ENCODE measurements at places on chromosomes 3 and 15.

GRCh38 chr3:166569589-166569988, 732.4 kb upstream of the BCHE start:
- DNase-seq = no peak

- DNase-seq = no peak
Observed at GRCh38 chr3:58560771-58561311, 16.4 kb downstream of the FAM107A start.

GRCh38 chr15:87523516-87523915, 733.0 kb downstream of the NTRK3 start:
- DNase-seq = no peak

DNA sequence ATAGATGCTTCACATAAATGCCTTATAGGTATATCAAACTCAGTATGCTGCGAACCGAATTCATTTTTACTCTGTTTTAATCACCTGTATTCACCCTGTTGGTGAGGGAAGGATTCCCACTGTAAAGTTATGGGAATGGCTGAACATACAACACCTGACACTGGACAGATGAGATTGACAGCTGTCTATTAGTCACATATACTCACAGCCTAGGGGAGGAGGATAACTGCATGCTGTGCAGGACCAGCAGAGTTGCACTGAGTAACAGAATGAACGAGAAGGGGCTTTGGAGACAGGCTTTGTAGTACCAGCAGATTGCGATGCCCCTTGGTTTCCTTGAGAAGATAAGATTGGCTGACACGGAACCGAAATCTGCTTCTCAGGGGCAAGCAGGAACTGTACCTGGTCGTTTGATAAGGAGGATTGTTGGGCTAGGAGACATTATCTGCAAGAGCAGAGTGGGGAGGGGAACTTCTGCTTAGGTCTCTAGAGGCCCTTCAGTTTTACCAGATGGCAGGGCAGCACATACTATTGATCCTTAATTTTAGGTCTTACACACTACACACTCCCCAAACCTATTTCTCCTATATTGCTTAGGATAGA, 43.5 kb upstream of the SLC22A13 start:
- DNase-seq = no peak

GRCh38 chr3:34856081-34856947, 783.0 kb upstream of the ARPP21 start:
- no peak for DNase-seq

- DNase-seq = no peak
Observed at GRCh38 chr3:14680716-14681115, 5.8 kb downstream of the C3orf20 start.

GRCh38 chr15:73744293-73744692, 8.9 kb downstream of the INSYN1 start:
- no peak for DNase-seq

- no peak for DNase-seq
Observed at GRCh38 chr3:65018801-65019200, 331.0 kb upstream of the ADAMTS9 start.

GRCh38 chr3:8581806-8582445, 62.7 kb downstream of the SSUH2 start:
- no peak for DNase-seq

- no peak for DNase-seq
Observed at GRCh38 chr15:90153658-90154057, 47.5 kb upstream of the SEMA4B start.

GRCh38 chr3:108102420-108103039, 11.7 kb upstream of the CD47 start:
- DNase-seq = no peak

DNA sequence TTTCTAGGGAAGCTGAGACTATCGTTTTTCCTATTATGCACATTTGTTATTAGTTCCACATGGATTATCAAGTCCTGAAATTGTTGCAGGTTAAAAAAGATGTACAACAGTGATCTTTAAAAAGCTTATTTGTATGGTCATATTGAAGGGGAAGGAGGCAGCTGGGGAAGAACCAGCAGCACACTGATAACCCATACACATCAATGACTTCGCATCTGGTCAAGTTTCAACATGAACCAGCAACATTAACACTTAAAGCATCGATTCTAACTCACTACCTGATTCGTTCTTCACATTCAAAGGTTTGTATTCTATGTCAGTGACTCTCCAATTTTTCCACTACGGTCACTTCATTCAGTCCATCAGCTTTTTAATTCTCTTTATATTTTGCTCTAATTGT, 56.4 kb downstream of the NCEH1 start:
- DNase-seq = no peak

GRCh38 chr3:182886497-182886896, 93.2 kb downstream of the ATP11B start:
- DNase-seq = no peak

DNA sequence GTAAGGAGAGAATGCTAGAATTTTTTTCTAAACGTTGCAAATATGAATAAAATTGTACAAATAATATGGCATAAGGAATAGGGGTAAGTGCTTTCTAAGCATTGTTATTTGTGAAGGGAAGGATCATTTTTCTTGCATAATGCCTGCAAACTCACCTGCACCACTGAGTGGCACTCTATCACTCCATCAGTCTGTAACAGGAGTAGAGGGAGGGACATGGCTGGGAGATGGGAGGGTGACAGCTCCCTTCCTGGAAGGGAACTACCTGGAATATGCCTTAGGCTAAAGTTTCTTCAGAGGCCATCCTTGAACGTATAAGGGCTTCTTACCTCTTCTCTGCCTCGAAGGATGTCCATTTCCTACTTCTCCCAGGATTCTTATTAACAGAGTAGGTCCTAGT, 3.0 kb downstream of the NAALADL2 start:
- no peak for DNase-seq

DNA sequence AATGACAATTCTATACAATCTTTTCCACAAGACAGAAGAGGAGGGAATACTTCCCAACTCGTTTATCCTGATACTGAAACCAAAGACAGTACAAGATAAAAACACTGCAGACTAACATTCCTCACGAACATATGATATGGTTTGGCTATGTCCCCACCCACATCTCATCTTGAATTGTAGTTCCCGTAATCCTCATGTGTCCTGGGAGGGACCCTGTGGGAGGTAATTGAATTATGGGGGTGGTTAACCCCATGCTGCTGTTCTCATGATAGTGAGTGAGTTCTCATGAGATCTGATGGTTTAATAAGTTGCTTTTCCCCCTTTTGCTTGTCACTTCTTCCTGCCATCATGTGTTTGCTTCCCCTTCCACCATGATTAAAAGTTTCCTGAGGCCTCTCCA, 83.9 kb upstream of the PROK2 start:
- no peak for DNase-seq

GRCh38 chr3:20842002-20842401, 656.0 kb upstream of the SGO1 start:
- DNase-seq = no peak

DNA sequence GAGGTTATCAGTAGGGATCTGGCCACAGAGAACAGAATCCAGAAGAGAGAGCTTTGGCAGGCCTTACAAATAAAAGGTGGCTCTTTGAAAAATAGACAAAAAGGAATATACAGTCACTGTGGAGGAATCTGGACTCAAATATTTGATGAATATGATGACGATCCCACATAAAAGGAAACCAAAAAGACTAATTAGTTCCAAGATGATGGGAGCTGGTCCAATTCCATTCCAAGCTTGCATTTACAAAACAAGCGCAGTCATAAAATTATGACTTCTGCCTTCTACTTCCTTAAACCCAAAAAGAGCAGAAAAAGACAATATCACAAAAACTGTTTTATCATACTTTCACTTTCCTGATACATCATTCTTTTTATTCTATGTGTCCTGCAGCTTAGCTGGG, 285.8 kb downstream of the DIPK2A start:
- no peak for DNase-seq

GRCh38 chr15:29822100-29822683, at the start of gene TJP1:
TJP1 (minus strand) TSS chr15:29822468; CDS start chr15:29822028, 440 bp downstream.
- DNase-seq = no peak

GRCh38 chr15:77004189-77004588, 9.3 kb downstream of the PSTPIP1 start:
- DNase-seq = no peak

GRCh38 chr3:69791106-69791505, 51.8 kb downstream of the MITF start:
- no peak for DNase-seq

DNA sequence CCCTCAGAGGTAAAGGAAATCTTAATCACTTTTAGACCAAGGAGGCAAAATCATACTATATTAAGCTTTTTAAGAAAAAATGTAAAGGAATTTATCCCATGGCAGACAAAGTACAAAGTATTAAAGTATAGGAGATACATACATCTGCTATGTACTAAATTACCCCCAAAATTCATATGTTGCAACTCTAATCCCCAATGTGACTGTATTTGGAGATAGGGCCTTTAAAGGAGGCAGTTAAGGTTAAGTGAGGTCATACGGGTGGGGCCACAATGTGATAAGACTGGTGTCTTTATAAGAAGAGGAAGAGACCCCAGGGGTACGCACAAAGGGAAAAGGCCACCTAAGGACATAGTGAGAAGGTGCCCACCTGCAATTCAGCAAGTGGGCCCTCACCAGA, 657.0 kb upstream of the ADAMTS9 start:
- DNase-seq = no peak

- no peak for DNase-seq
Observed at GRCh38 chr15:39391230-39391629, 189.6 kb upstream of the THBS1 start.

DNA sequence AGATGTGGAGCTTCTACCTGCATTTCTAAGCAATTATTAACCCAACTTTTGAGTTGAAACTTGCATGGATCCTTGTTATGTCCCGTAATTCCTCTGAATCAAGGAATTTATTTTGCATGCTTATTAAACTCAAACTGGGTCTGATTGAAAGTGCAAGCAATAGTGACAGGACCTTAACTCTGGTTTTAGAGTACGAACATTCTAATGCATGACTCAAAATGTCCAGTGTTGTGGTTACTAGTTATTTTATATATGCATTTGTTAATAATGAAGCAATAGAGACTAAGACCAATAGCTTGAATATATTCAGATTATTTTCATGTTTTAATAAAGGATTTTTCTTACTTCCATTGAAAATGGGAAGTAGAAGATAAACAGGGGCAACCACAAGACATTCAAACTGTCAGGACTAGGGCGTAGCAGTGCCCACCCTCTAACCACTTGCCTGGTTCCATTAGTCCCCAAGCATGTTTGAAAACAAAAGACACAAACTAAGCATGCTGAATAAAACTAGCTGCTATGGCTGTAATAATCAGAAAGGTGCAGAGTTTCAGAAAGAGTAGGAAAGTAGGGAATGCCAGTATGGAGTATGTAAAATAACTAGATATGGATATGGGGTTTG, 28.1 kb downstream of the OIP5 start:
- DNase-seq = no peak

- no peak for DNase-seq
Observed at GRCh38 chr15:64185146-64185911, 22.5 kb upstream of the PPIB start.

DNA sequence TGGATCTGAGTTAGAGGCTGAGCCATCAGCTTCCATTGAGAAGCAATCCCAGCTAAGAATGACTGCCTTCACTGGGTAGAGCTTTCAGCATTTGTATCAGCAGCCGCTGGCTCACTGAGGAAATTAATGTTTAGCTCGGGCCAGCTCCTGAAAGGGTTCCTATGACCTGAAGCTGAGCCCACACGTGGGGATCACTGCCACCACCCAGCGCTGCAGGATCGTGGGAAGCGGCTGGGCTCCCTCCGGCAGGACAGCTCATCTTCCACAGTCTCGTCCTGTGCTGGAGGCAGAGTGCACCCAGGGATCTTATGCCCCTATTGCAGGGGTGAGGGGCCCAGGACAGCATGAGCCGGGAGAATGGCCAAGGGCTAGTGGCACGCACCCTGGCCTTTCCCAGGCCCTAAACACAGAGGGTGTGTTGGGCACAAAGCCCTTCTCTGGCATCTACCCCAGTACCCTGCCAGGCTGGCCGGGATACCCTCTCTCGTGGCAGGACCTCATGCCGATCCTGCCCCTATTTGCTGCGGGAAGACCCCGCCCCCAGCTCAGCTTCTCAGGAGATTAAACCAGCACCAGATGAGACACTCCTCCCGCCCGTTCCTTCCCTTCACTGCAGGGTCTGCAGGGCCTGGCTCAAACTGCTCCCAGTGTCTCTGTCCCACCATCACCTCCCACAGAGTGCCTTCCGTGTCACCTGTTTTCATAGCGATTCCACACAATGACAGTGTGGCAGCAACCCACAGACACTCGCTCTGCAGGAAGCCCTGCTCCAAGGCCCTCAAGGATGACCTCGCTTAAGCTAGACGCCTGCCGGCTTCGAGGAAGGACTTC, 28.5 kb downstream of the KLHL25 start:
- no peak for DNase-seq

GRCh38 chr3:14331251-14331650, 71.2 kb upstream of the SLC6A6 start:
- no peak for DNase-seq

GRCh38 chr3:160134454-160134853, 90.8 kb upstream of the C3orf80 start:
- no peak for DNase-seq

GRCh38 chr15:39581242-39581792, 438 bp downstream of the THBS1 start:
- DNase-seq = no peak

GRCh38 chr15:88835646-88836045, 32.4 kb downstream of the ACAN start:
- no peak for DNase-seq

DNA sequence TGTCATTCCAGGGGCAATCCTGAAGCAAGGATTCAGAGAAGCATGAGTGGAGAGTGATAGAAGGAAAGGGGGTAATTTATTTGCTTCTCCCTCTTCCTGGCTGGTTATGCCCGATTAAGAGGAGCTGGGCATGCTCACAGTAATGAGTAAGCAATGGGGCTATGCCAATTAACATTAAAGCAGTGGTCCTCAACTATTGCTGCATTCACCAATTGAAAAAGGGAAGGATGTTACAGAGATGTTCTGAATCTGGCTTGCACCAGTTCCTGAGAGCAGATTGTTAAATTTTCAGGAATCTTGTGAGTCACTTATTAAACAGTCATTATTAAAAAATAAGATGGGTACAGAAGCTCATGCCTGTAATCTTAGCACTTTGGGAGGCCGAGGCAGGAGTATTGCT, 85.9 kb upstream of the ZBTB20 start:
- DNase-seq = no peak

GRCh38 chr15:68626283-68626682, 47.5 kb downstream of the CORO2B start:
- DNase-seq = no peak

DNA sequence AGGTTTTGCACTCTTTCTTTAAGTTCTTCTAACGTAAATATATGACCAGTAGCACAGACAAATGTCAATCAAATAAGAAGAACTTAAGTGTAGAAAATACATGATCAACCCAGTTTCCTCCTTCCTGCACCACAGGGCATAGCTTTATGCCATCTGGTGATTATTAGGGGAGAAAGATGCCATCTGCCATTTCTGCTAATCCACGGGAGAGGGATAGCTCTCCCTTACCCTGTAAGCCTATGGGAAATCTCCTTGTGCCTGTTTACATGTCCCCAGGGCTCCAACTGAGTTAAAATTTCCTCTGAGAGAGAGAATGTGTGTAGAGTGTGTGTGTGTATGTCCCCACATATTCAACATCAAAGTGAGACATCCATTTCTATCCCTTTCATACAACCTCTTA, 135.9 kb downstream of the RSL24D1 start:
- no peak for DNase-seq
